ENCODE measurements at places on chromosomes 2 and 18.

- no peak for DNase-seq
Measured at GRCh38 chr2:113232740-113233139, 46.0 kb downstream of the PAX8 start.

DNA sequence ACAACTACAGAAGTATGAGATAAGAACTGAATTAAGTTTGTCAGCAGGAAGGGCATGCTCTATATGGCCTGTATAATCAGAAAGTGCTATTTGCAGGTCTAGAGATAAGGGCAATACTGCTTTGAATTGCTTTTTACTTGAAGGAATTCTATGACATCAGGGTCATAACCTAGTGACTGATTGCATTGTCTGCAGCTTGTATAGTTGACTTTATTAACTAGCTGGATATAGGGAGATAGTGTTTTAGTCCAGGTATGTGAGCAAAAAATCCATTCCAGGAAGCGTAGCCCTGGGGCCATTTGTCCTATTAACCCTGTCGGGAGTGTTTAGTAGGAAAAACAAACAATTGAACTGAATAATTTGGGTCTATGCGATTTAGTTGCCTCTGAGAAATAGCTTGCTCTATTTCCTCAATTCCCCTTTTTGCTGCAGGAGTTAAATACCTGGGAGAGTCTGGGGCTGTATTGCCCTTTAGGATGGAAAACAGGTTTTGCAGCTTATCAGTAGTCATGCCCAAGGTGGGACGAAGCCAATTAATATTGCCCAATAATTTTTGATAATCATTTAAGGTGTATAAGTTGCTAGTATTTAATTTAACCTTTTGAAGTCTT is 30.0 kb downstream of the HTR2B start:
- no peak for DNase-seq

DNA sequence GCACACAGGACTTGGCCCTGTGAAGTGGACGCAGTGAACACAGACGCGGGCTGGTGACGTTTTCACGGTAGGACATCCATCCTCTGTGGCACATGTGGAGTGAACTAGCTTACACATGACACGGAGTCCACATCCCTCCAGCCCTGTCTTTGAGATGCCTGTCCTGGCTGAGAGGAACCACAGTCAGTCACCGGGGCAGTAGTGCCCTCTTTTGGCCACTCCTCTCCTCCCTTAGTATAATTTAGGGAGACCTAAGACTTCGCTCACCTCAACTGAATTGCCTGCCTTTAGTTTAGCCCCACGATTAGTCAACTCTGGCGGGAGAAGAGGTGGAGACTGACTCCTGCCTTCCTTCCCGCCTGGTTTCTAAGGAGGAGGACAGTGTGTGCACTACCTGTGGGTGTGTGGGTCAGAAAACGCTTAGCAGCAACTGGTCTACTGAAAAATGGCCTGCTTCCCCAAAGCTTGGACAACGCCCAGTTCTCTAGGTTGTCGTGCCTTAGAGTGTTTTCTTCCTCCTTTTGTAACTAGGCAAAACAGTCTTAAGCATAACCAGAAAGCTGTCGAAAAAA is 70.6 kb downstream of the MBP start:
- no peak for DNase-seq

DNA sequence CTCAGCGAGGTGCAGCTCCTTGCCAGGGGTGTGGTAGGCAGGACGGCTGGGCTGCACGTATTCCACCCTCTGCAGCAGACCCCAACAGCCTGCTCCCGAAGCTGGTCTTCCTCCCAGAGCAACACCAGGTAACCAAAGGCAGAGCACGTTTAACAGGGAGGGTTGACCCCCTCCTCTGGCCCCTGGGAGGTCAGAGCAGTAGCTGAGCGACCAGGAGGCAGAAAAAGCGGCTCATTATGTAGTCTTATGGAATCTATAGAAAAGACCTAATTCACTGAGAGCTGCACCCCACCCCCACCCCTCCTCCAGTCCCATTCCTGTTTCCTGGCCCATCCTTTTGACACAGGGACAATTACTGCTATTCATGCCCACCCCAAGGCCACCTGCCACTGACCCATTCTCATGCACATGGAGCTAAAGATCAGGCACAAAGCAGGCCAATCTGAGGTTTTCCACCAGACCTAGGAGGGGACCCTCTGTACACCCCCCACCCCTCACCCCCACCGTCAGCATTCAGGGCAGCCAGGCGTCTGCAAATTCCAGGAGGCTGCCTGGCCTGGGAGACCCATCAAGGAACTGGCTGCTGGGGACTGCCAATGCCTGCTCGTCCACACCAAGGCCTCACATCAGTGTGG is 60.9 kb upstream of the FZD7 start:
- no peak for DNase-seq

DNA sequence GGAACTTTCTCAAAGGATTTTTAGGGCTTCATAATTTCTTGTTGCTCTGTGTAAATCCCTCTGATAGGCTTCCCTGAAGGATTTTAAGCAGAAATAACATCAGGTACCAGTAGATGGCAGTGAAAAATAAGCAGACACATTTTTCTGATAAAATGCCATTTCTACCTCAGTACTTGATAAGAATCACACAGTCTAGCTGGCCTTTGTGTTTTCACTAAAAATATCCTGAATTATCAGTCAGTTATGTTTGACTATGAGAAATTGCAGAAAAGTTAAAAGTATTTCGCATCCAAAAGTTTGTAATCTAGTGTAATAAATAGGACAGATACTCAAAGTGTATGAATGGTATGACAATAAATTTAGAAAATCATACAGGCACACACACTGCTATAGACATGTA is 68.7 kb downstream of the DNAJC10 start:
- DNase-seq = no peak

GRCh38 chr2:67845621-67846369 is 217.0 kb downstream of the C1D start:
- DNase-seq = no peak

DNA sequence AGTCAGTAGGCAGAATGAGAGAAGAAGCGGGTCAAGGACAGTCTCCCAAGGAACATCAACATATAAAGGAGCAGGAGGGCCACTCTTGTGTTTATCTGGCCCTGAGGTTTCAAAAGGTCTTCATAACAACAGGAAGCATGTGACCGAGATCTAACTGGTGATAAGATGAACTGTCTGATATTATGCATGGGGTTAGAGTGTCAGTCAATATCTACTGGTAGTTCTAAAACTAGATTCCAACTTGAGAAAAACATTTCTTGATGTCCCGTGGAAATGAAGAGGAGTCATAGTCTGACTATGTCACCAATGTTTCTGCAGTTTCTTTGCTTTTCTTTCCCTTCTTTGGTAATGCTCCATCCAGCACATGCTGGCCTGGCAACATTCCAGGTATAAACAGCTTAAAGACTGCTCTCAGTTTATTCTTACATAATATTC is 77.5 kb upstream of the ITPRID2 start:
- DNase-seq = no peak

DNA sequence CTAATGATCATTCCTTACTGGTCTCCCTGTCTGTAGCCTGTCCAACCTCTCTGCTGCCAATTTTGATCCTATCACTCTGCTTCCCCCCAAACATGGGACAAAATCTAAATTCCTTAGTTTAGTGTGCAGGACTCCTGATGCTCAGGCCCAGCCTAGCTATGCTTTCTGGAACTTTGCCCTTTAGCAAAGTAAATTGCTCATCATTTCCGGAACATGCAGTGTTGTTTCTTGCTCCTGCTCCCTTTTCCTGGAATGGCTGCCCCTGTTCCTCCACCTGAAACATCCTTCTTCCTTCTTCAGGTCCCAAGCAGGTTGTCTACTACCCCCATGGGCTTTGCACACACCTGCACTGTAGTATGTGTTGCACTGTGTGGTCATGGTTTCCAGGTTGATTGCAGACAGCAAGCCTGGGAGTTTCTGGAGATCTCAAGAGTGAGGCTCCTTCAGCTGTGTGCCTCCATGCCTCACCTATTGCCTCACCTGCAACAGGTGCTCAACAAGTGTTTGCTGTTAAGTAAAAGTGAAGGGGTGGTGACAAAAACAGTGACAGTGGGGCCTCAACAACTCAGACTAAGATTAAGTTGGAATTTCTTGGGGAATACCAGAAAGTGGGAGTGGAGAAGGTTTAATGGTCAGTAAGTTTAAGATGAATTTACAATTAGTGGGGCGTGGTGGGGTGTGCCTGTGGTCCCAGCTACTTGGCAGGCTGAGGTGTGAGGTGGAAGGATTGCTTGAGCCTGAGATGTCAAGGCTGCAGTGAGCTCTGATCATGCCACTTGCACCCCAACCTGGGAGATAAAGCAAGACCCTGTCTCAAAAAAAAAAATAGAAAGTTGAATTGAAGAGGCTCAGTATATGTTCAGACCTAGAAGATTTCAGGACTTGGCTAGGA is 120.0 kb downstream of the DNAH6 start:
- DNase-seq = no peak

DNA sequence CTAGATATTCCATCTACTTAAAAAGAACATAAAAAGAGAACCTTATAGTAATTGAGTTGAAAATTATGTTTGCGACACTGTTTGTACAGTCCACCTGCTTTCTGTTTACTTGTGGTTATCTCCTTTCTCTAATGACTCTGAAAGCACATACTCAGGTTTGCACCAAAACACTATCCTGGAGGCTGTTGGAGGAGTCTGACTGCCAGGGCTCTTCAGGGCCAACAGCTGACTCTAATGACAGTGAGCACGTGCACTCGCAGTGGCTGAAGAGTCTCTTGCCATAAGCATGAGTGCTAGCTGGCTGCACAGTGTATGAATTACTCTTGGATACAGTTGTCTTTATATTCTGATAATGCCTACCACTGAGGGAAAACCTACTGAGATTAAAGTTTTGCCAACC is 16.7 kb upstream of the GLS start:
- DNase-seq = no peak

- no peak for DNase-seq
Measured at GRCh38 chr18:45339810-45340550, 275.3 kb upstream of the SLC14A2 start.

DNA sequence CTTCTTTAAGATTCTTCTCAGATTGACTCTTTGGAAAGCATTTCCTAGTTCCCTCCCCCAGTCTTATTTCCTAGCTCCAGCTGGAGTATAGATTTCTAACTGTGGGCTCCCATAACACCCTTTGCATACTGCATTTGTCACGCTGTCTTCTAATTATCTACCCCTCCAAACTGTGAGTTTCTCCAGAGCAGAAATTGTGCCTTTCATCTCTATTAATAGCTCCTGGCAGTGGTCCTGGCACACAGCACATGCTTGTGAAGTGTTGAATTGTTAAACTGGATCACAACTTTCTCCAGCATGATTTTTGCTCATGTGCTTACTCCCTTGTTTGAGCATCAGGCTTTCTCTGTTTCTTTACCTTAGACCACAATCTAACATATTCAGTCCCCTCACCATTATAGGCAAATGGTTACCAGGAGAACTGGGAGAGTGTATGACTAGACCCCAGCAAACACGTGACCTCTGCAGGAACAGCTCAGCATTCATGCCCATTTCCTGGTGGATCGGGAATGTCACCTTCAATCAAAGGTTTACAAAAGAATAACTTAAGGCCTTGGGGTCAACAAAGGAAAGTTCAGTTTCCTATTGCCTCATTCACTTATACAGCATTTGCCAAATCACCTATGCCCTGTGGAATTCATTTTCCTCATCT is 175.7 kb upstream of the TANK start:
- no peak for DNase-seq

DNA sequence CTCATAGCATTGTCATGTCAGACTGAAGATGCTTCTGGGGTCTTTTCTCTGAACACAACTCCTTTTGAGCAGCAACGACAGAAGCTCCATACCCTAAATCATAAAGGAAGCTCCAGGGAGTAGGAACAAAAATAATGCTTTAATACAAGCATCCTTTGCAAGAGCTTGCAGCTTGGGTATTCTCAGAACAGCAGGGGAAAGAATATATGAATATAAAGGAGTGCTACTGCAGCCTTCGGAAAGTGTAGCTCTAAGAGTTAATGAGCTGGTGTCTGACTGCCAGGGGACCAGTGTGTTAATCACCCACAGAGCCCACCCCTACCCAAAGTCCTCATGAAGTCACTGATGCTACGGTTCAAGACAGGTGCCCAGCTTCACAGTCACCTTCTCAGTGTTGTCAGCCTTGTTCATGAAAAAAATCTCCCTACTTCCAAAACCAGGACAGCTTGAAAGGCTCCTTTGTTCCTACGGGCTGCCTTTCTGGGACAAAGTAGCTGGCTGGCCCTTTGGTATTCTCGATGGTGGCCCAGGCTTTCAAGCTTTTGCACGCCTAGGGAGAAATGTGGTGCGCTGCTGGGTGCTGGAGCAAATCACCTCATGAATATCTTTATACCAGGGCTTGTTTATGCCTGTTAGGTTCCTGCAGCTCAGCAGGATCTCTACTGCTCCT is 259.7 kb downstream of the CMPK2 start:
- no peak for DNase-seq

DNA sequence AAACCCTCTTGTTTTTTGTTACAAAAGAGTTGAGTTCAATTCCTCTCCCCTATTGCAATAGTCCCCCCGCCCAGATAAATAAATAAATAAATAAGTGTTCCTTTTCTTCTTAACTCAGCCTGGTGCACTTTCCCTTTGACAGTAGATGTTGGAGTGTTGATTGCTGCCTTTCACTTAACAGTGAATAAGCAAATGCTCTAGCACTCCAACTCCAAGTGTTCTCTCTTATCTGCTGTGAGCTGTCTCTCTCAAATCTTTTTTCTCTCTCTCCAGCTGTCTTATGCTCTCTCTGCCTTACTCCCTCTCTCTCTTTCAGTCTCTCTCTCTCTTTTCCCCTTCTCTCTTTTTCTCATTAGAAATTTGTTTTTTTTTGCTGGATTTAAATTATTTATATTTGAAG is 216.7 kb downstream of the TMX3 start:
- no peak for DNase-seq

- DNase-seq = no peak
Measured at GRCh38 chr2:161824226-161824625, 200.0 kb downstream of the SLC4A10 start.

DNA sequence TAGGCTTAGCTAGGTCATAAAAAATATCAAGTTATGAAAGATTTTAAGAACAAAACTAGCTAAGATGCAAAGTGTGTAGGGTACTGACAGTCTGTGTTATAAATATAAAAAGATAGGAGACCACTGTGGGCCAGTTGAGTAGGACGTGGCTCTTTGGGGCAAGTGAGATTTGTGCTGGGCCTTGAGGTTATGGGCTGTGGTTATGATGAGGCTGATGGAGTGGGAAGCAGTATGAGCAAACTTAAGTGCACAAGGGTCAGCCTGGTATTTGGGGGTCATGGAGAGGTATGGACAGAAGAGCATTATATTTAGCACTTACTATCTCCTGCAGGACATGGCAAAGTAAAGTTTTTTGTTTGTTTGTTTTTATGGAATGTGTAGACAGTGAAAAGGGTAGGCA is 70.1 kb downstream of the SETBP1 start:
- no peak for DNase-seq

DNA sequence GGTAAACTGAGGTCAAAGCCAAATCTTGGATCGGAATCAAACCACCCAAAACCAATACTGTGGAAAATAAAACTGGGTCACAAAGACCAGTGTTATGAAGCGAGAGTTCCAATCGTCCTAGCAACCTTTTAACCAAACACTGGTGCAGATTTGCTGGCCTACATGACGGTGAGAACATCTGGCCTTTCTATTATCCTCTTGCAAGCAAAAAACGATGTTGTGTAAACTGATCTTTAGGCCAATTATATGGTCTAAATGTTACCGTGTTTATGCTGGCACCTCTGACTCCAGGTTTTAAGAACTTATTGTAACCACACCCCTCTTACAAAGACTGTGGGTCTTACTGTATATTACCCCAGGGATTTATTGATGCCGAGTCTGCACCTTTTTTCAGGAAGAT is 145.9 kb downstream of the GFPT1 start:
- no peak for DNase-seq
